ENCODE measurements at places on chromosomes 6 and 20.

DNA sequence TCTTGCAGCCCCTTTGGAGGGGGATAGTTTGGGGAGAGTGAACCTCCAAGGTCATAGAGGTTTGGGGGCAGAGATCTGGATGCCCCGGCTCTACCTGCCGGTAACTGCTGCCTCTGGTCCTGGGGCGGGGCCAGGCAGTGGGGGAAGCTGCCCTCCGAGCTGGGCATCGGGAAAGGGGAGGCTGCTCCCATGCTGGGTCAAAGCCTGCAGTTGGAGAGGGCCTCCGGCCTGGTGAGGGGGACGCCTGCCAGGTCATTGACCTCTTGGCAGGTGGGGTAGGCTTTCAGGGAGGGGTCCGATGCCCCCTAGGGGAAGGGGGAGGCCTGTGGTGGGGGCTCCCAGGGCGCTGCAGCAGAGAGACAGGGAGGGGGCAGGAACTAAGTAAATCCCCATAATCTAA, 7.1 kb downstream of the COL11A2 start:
- DNase-seq = no peak

DNA sequence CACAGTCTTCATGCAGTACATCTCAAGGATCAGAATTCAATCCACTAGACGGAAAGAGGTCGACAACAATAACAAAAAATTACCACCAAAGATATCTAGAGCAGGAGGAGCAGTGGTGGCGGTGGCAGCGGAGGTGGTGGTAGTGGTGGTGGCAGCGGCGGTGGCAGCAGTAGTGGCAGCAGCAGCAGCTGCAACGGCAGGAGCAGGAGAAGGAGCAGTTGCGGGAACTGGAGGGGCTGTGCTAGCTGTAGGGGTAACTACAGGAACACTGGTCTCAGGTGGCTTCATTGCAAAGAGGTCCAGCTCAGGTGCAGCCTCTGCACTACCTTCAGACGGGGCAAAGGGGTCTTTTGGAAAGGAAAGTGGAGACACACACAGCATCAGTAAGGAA, 81.1 kb downstream of the PRSS35 start:
- DNase-seq = no peak

DNA sequence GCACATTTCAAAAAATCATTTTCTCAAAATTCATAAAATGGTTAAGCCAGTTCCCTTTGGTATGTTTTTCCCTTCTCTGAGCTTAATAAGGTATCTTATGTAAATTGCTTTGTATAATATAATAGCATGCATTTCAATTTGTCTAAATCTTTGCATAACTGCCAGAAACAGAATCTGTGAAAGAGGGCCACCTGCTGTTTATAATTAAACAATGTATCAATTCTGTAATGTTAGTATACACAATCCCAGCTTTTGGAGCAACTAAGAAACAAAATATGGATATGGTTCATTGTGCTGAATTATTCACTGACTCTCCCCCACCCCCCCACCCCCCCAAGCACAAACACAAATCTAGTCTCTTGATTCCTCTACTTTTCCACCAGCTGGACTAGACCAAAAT, 54.8 kb downstream of the GPX5 start:
- no peak for DNase-seq

DNA sequence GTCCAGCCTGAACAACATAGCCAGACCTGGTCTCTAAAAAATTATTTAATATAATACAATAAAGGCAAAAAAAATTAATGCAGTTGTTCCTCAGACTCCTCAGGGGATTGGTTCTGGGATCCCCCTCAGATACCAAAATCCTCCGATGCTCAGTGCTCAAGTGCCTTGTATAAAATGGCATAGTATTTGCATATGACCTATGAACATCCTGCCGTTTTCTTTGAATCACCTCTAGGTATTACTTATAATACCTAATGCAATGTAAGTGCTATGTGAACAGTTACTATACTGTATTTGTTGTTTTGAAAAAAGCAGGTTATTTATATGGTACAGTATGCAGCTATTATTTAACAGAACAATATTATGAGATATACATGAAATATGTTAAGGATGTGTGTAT, 43.3 kb downstream of the RNGTT start:
- DNase-seq = no peak

- DNase-seq = no peak
These were observed 225.1 kb upstream of the FERMT1 start for GRCh38 chr20:6347916-6348315.

DNA sequence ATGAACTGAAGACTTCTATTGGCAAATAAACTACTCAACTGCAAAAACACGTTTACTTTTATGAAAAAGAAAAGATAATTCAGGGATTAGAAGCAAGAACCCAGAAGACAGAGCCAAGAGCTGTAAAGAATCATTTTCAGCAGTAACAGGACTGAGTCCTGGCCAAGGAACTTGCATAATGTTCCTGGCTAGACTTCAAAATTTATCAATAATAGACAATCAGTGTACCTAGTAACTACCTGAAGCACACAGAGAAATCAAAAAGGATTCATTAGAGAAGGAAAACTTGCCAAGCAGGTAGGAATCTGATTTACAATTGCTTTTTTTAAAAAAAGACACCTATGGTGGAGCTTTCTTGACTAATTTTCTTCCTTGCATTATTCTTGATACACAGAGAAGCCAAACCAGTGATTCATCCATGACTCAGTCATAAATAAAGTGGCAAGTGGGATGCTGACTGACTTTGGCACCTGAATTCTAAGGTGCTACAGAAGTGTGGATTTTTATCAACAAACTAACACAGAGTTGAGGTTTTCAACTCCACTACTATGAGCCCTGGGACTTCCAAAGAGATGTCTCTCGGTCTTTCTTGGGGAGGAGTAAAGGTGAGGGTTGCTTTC, 281.3 kb downstream of the BMP7 start:
- no peak for DNase-seq

DNA sequence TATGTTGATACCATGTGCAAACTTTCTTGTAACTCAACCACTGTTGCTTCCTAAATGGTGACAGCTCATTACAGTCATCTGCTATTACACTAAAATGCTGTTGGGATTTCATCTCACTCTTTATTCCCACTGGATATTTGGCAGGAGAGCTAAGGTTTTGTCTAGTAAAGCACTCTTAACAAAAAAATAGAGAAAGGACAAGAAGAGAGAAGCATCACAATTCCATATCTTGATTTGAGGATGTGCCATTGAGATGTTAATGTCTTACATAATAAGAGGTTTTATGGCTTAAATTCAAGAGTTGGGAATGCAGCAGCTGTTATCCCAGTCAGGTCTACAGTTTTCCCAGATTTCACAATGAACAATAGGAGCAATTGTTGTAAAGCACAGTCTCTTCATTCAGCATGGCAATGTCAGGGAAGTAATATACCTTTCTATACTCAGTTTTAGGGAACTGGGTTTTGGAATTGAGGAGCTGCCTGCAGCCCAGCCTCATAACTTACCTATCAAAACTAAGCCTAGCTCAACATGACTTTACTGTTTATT, 134.9 kb downstream of the ISM1 start:
- DNase-seq = no peak

DNA sequence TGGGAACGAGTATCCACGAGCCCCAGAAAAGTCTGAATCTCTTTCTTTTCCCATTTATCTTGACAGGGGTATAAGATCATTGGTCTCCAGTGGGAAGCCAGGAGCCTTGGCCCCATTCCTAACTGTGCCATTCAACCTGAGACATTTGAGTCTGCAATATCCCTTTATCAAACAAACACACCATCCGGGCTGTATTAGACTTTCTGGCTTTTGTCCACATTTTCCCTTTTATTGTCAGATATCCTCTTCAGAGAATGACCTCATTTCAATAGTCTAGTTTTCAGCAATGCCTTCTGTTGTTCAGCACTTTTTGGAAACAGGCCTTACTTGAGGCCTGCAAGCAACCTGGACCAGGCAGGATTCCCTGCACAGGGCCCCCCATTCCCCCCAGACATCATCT, 15.7 kb downstream of the BPIFA1 start:
- DNase-seq = no peak

GRCh38 chr6:21781128-21781527, 187.6 kb downstream of the SOX4 start:
- no peak for DNase-seq

- no peak for DNase-seq
These were observed 167.7 kb downstream of the SIM1 start for GRCh38 chr6:100296810-100297544.

DNA sequence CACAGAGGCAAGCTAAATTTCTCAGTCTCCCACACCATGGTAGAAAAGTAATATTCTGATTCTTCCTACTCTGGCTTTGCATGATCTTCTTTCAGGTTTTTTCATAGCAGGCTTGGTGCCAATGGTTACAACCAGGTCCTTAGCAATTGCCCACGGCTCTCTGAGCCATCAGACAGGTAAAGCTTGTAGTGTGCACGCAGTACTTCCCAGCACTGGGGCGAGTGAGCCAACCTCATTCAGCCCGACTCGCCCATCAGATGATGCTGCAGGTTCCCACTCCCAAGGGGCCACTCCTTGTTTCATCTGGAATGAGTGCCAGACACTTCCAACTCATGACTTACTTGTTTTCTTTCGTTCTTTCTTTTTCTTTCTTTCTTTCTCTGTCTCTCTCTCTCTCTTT, 78.3 kb downstream of the PERP start:
- no peak for DNase-seq

DNA sequence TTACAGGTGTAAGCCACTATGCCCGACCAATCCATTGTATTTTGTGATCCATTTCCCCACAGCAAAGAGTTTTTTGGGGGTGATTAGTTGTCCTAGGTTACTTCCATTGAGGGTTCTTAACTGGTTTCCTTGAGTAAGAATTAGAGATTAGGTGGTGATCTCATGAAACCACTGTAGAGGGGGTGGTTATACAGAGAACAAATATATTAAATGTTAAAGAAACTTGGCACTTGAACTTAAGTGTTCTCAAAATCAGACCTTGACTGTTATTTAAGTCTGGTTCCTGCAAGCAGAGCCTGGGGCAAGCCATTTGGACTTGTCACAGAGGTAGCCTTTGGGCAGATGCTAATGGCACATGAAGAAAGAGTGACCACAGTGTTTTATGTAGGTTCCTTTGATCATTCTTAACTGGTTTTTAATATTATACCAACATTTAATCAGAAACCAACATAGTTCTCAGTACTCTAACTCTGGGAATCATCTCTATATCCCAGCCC, 288.5 kb downstream of the SOX4 start:
- DNase-seq = no peak

DNA sequence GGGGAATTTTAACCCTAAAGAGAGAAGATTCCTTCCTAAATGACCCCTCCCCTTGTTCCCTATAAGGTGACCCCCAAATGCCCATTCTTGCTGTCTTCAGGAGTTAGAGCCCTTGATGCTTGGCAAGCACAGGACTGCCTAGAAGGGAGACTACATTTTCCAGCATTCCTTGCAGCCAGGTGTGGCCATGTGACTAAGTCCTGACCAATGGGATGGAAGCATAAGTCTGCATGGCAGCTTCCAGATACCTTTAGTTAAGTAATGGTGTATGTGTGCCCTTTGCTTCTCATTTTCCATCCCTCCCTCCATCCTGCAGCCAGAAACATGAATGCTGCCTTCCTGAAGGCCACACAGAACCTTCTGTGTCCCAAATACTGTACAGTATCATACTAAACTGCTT, 5.5 kb downstream of the BFSP1 start:
- no peak for DNase-seq

DNA sequence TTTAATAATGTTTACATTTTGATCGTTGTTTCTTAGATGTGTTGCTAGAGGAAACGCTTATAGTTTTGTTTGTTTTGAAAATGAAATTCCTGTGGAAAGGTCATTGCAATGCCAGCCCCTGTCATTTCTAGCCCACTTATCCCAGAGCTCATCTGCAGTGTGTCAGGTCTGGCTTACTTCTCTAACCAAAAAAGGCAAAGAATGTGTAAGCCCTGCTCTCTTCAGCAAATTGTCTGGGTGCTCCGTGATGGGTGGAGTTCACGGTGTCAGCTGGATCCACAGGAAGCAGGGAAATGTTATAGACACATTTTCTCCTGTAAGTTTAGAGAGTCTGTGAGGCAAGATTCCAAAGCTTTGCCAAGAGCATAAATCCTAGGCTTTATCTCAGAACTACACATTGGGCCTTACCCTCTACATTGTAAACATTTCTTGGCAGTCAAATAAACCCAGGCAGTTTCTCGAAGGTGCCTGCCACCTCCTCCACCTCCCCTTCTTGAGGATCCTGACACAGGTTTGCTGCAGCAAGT, 50.9 kb downstream of the RPRD1B start:
- no peak for DNase-seq

GRCh38 chr6:27776504-27776903, 135.7 kb downstream of the OR2B2 start:
- no peak for DNase-seq

DNA sequence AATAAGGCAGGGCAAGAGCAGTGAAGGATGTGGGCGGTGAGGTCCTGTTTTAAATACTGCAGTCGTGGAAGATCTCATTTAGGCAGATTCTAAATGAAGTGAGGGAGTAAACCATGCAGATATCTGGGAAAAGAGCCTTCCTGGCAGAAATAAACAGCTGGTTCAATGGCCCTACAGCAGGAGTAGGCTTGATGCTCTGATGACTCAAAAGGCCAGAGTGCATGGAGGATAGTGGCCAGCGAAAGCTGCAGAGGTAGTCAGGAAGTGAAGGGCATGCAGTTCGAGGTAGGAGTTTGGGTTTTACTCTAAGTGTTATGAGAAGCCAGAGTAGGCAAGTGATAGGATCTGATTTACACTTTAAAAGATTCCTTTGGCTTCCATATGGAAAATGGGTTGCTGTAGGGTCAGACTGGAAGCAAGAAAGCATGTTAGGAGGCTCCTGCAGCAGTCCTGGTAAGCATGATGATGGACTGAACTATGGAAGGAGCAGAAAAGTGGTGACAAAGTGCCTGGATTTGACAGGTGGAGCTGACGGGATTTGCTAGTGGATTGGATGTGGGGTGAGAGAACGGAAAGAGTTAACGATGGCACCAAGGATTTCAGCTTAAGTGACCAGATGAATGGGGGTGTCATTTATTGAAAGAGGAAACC, 150.0 kb downstream of the GJA10 start:
- DNase-seq = no peak

DNA sequence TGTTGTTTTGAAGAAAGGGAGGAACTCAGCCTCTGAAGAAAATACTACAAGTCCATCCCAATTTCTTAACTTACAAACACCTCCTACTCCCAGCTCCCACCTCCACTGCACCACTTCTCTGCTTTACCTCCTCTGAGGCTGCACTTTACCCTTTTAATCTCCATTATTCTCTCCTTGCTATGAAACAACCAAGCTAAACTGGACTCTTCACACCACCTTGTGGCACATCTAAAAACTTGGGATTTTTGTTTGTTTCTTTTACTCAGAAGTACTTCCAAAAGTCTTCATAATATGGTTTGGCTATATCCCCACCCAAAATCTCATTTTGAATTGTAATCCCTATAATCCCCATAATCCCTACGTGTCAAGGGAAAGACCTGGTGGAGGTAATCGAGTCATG, 142.2 kb downstream of the MOXD1 start:
- DNase-seq = no peak

- no peak for DNase-seq
These were observed 673 bp downstream of the MARCKS start for GRCh38 chr6:113857556-113858479.

GRCh38 chr20:53322651-53323050, 271.0 kb downstream of the ZNF217 start:
- DNase-seq = no peak

- DNase-seq = no peak
These were observed 82.1 kb downstream of the GCNT2 start for GRCh38 chr6:10603219-10603618.

Measured in esophagus squamous epithelium (tissue), 5 donors.